ENCODE measurements at places on chromosomes 5 and 9. TPM values are rescaled to one million over a fixed set of nuclear protein-coding genes. Genes with fewer than 3 reads are reported as not detected.
A peak's percentile ranks its signal among the peaks of the same experiment; 100 is the strongest.

The VDAC1 gene
- 412 TPM for polyA plus RNA-seq

- no peaks in the 10 kb centered on the region for H3K27me3 ChIP-seq
- H3K4me3 ChIP-seq = no peak overlapping the region
- DNase-seq = no peak
- H3K27ac ChIP-seq = no peak overlapping the region
- H3K4me1 ChIP-seq = no peaks in the 10 kb centered on the region
- H3K36me3 ChIP-seq = no peaks in the 10 kb centered on the region
These were observed 27.4 kb downstream of the LHX2 start for GRCh38 chr9:124038790-124039633.

The RELL2 gene
- polyA plus RNA-seq = 3.4 TPM

DNA sequence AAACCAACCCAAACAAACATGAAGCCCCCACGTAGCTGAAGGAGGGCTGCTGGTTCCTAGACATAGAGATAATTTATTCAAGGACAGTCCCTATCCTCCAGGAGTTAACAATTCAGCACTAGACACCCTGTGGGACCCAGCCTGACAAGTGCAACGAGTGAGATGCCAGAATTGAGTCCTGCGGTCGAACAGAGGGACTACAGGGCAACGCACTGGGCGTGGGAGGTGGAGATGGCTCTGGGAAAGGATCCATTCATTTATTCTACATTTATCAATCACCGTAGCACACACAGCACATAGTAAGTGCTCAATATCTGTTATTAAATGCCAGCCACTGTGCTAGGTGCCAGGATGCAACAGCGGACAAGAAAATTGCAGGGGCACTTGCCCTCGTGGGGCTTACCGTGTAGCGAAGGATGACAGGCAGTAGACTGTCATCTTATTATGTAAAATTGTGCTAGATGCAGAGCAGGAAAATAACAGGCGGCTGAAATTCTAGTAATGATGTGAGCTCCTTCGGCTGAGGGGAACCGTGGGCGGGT, 855 bp upstream of the ARHGAP26 start:
- H3K4me1 ChIP-seq = peaks cover 2% of the 10 kb centered on the region
- H3K36me3 ChIP-seq = no peaks in the 10 kb centered on the region
- H3K27ac ChIP-seq = peak overlapping the region; percentile 95
- H3K4me3 ChIP-seq = no peak overlapping the region

GRCh38 chr9:127585161-127585819, 26.8 kb upstream of the STXBP1 start:
- H3K36me3 ChIP-seq = no peaks in the 10 kb centered on the region
- no peaks in the 10 kb centered on the region for H3K4me1 ChIP-seq
- H3K27me3 ChIP-seq = no peaks in the 10 kb centered on the region
